ENCODE measurements at places on chromosomes 2 and 18.
A peak's percentile ranks its signal among the peaks of the same experiment; 100 is the strongest.

DNA sequence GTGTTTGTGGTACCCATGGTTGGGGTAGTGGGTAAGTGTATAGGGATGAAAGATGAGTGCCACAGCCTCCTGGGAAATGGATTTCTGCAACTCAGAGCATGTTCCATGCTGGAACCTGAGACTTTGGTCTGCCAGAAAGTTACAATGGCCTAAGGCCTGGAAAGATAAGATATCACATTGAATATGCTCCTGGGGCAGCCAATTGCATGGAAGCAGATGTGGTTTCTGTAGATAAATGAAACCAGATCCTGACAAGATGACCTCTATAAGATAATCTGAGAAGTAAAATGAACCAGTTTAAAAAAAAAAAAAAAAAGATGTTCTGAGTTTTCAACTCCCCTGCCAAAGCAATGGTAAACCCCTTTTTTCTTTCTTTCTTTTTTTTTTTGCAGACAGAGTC is 91.4 kb upstream of the NCK2 start:
- DNase-seq, result no peak

- DNase-seq, result no peak
These were observed 61.8 kb upstream of the TXNDC2 start for GRCh38 chr18:9823805-9824473.

DNA sequence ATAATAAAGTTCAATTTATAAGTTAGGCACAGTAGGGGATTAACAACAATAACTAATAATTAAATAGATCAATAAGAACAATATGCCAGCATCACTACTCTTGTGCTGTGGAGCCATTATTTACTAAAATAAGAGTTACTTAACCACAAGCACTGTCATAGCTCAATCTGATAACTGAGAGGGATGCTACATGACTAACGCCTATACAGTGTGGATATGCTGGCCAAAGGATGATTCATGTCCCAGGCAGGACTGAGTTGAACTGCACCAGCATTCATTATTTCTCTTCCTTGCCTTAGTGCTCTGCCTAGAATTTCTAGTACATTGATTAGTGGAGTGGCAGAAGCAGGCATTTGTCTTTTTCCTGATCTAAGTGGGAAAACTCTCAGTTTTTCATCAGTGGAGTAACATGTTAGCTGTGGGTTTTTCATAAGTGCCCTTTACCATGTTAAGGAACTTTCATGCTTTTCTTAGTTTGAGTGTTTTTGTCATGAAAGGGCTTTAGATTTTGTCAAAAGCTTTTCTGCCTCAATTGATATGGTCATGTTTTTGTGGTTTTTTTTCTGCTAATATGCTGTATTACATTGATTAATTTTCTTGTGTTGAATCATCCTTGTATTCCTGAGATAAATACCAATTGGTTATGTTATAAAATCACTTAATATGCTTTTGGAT is 21.7 kb downstream of the KIAA1328 start:
- no peak for DNase-seq

GRCh38 chr18:6553234-6553900 is 138.7 kb upstream of the L3MBTL4 start:
- no peak for DNase-seq

DNA sequence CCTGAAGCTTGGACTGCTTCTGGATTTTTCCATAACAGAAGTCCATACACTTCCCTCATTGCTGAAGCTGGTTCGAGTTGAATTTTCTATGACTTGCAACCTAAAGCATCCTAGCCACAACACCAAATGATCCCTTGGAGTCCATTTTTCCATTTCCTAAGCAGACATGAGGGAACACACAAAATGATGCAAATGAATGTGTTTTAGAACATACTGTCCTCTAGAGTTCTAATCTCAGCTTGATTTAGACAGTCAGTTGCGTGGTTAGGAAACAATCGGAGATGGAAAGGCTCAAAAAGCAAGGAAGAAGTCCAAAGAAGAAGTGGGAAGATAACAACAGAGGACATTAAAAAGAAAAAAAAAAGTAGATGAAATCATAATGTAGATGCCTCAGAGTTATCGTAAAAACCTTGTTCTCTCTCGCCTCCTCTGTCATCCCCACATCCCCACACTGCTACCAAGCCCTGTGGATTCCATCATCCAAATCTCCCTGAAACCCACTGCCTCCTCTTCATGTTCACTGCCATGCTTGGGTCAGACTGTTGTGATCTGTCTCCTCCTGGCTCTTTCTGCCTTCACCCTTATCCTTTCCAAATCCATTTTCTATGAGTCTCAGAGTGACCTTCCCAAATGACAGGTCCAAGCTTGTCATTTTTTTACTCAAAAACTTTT is 58.4 kb downstream of the TMEM247 start:
- DNase-seq, result no peak

- DNase-seq, result no peak
These were observed 5.2 kb downstream of the CNDP2 start for GRCh38 chr18:74501386-74501785.

GRCh38 chr18:60100778-60101177 is 201.0 kb downstream of the PMAIP1 start:
- no peak for DNase-seq

- no peak for DNase-seq
These were observed 58.1 kb upstream of the MCFD2 start for GRCh38 chr2:46973673-46974072.

- no peak for DNase-seq
These were observed 19.2 kb upstream of the IL36G start for GRCh38 chr2:112958428-112959108.

- no peak for DNase-seq
These were observed 88.8 kb downstream of the CD8B2 start for GRCh38 chr2:106575955-106576354.

GRCh38 chr2:76501641-76502040 is 790.9 kb upstream of the GCFC2 start:
- DNase-seq, result no peak

DNA sequence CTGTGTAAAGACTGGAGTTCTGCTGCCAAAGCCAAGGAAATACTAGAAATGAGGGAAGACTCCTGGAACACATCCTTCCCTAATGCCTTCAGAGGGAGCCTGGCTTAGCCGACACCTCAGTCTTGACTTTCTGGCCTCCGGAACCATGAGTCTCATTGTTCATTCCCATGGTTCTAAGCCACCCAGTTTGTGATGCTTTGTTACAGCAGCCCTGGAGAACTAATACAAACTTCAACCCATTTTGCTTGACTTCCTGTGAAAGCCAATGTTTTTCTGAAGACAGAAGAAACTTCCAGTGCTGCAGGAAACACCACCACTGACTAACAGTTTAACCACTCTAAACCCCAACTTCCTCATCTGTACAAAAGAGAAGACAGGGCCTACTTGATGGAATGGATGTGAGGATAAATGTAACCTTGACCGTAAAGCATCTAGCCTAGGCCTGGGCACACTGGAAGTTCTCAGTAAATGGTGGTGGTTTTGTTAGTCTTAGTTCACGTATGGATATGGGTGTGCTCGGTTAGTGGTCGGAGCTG is 85.9 kb upstream of the RFX8 start:
- DNase-seq, result no peak

GRCh38 chr2:79935771-79936657 is 368.5 kb downstream of the LRRTM1 start:
- no peak for DNase-seq

DNA sequence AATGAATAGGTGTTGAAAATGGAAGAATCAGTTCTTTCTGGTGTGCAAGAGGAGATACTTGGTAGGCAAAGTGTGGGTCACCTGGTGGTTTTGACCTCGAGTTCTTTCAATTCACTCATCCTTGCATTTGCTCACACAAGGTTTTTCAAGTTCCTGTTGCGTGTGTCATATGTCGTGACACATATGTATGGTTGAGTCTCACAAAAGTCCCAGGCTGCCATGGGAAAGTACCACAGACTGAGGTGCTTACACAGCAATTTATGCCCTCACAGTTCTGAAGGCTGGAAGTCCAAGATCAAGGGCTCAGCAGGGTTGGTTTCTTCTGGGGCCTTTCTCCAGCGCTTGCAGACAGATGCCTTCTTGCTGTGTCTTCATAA is 64.4 kb downstream of the NCK2 start:
- DNase-seq, result no peak

DNA sequence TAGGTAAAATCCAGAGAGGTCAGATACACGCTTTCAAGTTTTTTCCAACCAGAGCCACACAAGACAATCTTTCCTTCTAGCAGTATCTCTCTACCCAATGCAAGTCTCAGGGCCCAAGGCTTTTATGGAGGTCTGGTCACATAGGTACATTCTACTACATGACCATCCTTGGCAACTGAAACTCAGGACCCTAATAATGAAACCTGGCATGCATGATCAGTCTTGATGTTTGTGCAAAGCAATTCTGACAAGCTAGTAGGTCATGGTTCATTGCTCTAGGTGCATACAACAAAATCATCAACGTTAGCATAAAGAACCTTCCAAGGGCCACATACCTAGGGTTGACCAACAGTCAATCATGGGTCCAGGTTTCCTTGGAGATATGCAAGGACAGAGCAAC is 33.2 kb upstream of the CCDC88A start:
- DNase-seq, result no peak

GRCh38 chr2:234374736-234375135 is 122.1 kb downstream of the ARL4C start:
- DNase-seq, result no peak

- no peak for DNase-seq
These were observed 81.1 kb downstream of the MBOAT2 start for GRCh38 chr2:8922431-8922830.

- DNase-seq, result no peak
These were observed 440.8 kb upstream of the KLHL29 start for GRCh38 chr2:22944143-22944542.

GRCh38 chr2:240820607-240821428 is 799 bp upstream of the KIF1A start:
- DNase-seq, result peak; percentile 51

- no peak for DNase-seq
These were observed 264.9 kb upstream of the EPAS1 start for GRCh38 chr2:46032161-46032813.

Data from NCI-H1417 treated with DMSO at 0.1 percent for 48 hours (cell line).